Right hindlimb (tissue), 1 donor: ENCODE measurements at places on chromosomes 2 and 18.

DNA sequence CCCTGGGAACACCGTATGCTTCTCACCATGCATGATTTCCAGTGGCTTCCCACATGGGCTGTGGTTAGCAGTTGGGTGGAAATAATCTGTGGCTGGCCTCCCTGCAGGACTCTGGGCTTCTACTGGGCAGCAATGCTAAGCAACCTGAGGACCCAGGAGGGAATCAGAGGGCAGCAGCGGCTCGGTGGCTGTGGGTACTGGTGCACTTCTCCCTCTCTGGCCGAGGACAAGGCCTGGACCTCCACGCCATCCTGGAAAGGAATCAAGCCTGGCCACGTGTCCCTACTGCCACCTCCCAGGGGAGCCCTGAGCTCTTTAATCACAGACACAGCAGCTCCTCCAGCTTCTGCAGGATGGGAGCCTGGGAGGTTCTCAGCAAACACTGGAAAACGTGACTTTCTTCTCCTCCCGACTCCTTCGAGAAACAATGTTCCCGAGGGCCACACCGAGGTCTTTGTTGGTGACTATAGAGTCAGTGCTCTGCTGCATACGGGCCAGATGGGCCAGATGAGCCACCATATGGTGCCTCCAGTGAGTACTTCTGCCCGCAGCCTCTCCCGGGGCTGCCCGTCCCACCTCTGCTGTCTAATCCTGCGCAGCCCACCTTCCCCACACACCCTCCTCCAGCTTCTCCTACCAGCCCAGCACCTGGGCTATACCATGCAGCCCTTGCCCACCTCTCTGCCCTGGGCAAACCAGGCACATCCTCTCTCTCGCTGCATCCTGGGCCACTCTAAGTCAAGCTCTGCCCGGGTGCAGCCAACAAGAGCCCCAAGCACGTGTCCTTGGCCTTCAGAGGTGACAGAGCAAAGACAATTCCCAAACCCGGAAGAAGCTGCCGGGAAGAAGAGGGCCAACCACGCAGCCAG, 42.8 kb upstream of the OTOS start:
- no peak for DNase-seq

GRCh38 chr2:42810971-42811811, 18.8 kb upstream of the HAAO start:
- DNase-seq = peak; percentile 81

GRCh38 chr18:23853448-23854195, 160.9 kb upstream of the TTC39C start:
- DNase-seq = no peak

GRCh38 chr2:177758591-177759371, 313.8 kb downstream of the PDE11A start:
- DNase-seq = peak; percentile 79

GRCh38 chr2:219782737-219783348, 155.4 kb downstream of the SLC4A3 start:
- peak; percentile 76 for DNase-seq

DNA sequence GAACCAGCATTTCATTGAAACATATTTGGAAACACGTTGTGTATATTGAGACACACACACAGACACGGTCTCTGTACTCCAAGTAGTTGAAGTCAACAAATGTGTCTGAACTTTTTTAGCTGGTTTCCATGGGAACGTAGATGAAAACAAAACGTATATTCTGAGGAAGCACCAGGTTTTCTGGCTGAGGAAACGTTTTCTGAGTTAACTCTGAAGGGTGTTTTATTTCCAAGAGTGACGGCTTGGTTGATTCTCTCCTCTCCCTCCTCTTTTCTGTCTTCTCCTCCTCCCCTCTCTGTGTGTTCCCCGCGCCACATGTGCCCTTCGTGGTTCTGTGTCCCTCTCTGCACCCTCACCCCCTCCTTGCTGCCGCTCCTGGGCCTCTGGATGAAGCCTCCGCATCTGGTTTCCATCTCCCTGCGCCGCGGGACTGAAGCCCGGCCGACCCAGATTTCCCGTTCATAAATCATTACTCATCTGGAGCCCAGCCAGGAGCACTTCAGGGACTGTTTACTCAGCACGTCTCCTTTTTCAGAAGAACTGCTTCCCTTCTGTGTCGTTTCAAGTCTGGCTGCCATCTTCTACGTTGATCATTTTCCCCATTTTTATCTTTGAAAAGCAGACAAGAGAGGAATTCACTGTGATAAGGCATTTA, 122.7 kb downstream of the COL6A3 start:
- peak; percentile 96 for DNase-seq

- DNase-seq = no peak
These were observed 186.2 kb downstream of the CYP26B1 start for GRCh38 chr2:71961289-71962027.

GRCh38 chr18:31206787-31207381, 44.2 kb upstream of the DSC1 start:
- peak; percentile 30 for DNase-seq
